ENCODE measurements at places on chromosomes 12 and 14. TPM values are rescaled to one million over a fixed set of nuclear protein-coding genes. Genes with fewer than 3 reads are reported as not detected.

- no peak overlapping the region for H3K27ac ChIP-seq
- H3K4me1 ChIP-seq: peaks cover 19% of the 10 kb centered on the region
- no peaks in the 10 kb centered on the region for H3K27me3 ChIP-seq
- H3K4me3 ChIP-seq: no peak overlapping the region
- H3K36me3 ChIP-seq: no peaks in the 10 kb centered on the region
- DNase-seq: no peak
Observed at GRCh38 chr12:71684081-71684480, 1.8 kb upstream of the TMEM19 start.

DLK1 gene
- 4.4 TPM for total RNA-seq

DNA sequence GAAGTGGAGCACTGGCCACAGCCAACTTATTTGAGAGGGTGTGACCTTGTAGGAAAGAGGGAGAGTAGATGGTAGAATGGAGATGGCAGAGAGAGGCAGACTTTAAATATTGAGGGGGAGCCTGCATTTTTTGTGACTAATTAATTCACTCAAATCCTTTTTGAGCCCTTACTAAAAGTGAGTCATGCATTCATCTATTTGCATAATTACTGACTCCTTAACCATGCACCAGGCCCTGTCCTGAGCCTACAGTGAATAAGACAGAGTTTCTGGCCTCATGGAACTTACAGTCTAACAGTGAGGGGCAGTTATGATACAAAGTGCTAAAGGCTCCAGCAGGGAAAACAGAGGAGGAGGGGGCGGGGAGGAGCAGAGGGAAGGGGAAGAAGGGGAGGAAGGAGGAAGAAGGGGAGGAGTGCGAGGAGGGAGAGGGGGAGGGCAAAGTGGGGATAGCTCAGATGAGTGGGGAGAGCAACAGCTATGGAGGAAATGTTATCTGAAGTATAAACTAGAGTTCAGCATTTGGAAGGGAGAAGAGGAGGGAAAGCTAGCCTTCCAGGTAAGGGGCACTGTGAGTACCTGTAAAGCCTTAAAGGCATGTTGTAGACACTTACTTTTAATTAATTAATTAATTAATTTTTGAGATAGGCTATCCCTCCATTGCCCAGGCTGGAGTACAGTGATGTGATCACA is 7.5 kb upstream of the CTDSP2 start:
- no peak overlapping the region for H3K27ac ChIP-seq
- peaks cover 30% of the 10 kb centered on the region for H3K4me1 ChIP-seq
- peaks cover 21% of the 10 kb centered on the region for H3K27me3 ChIP-seq
- no peak overlapping the region for H3K4me3 ChIP-seq
- no peaks in the 10 kb centered on the region for H3K36me3 ChIP-seq
- no peak for DNase-seq

- H3K27me3 ChIP-seq: no peaks in the 10 kb centered on the region
- H3K4me3 ChIP-seq: peak overlapping the region; percentile 67
- peak; percentile 58 for DNase-seq
- H3K4me1 ChIP-seq: peaks cover 63% of the 10 kb centered on the region
- peak overlapping the region; percentile 93 for H3K27ac ChIP-seq
Observed at GRCh38 chr14:65229748-65230728, 127.7 kb upstream of the MAX start.

TGM1 gene
- 6.4 TPM for total RNA-seq
